ENCODE measurements at places on chromosomes 2 and 18.
A peak's percentile ranks its signal among the peaks of the same experiment; 100 is the strongest.

DNA sequence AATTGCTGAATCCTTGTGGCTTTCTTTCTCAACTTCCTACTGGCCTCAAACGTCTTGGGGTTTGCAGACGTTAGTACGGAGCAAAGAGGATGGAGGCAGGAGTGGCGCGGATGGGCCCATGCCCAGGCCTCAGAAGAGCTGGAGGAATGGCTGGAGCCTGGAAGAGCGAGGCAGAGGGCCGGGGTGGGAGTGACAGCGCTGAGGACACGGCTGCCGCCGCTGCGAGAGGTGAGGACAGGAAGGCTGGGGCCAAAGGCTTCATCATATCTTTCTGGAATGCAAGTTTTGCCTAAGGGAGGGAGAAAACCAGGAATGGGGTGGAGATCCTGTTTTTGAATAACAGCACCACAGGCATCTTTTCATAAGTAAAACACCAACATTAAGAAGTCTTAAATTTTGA is 178.5 kb upstream of the SESTD1 start:
- no peak for DNase-seq

DNA sequence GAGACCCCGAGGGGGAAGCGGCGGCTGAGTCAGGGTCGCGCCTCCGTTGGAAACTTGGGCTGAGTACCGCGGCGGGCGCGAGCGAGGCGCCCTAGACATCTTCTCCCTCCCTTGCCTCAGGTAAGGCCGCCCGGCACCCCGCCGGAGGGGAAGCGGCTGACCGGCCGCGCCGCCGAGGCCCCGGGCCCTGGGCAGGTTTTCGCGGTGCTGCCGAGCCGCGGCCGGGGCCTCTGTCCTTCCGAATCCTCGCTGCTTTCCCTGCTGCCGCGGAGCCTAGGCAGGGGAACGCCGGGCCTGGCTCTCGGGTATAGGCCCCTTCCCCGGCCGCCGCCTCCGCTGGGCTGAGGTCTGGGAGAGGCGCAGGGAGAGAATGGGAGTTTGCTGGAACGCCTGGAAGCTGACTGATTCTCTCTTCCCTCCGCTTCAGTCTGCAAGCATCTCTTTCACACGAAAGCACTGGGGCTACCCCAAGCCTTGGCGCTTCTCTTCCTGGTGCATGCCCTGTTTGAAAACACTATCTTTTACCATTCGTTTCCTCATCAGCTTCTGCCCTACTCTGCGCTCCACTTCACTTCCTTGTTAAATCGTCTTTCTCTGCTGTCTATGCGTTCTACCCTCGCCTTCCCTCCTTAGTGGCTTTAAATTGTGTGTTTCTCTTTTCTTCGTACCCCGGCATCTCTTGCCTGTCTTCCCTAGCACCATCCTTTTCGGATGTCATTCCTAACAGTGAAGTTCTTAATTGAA is 652 bp downstream of the PPM1B start:
- peak; percentile 78 for DNase-seq

- DNase-seq, result no peak
These were observed 670.4 kb downstream of the KCNJ3 start for GRCh38 chr2:155368934-155369333.

DNA sequence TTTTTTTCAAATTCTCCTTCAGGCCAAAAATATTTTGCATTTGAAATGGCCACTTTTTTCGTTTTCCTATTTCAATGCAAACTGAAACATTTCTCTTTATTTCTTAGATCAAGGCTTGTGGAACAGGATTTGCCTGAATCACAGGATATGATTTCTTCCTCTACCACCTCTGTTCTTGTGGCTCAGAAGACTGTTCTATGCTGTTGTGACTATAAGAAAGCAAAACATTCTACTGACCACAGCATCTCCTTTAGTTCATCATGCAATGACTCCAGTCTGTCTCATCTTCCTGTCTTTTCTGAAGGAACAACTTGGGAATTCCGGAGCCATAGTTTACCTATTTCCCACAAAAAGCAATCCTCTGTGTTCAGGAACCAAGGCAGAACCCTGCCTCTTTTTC is 16.2 kb upstream of the ZNF512 start:
- DNase-seq, result no peak

DNA sequence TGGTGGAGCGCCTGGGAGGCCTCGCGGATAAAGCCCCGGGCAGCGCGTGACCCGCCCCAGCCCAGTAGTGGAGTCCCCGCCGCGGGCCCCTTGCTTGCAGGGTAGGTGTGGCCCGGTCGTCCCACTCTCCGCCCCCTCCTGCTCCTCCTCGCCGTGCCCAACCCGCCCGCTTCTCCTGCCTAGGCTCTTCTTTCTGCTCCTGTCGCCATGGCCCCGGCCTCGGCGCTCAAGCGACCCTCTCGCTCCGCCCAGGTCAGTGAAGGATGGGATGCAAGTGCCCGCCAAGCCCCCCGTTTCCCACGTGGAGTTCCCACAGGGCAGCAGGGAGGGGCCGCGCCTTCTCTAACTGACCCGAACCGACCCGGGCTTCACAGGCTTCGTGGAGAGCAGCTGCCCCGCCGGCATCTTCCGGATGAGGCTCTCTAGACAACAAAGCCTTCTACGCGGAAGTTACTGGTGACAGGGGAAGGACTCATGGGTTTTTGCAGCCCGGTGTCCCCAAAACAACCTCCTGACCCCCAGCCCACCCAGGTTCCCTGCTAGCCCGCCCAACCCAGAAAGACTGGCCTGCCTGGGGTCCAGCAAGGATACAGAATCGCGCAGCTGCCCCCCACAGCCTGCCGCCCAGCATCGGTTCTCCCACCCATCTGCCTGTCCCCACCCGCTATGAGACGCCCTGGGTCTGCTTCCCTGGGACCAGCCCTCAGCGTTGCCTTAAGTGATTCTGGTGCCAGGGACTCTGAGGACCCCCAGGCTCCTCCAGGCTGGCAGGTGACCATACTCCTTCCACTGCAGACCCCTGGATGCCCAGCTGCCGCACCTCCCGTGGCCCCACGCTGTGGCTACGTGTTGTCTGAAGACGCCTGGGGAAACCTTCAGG is 32.8 kb downstream of the TTC32 start:
- DNase-seq, result peak; percentile 76

- no peak for DNase-seq
These were observed 7.6 kb upstream of the NFE2L2 start for GRCh38 chr2:177271981-177272666.

- no peak for DNase-seq
These were observed 141.2 kb upstream of the TACR1 start for GRCh38 chr2:75340560-75340959.

- no peak for DNase-seq
These were observed 40.8 kb downstream of the DSEL start for GRCh38 chr18:67475673-67476072.
